HCT116 (cell line): ENCODE measurements at places on chromosomes 5 and 9. TPM values are rescaled to one million over a fixed set of nuclear protein-coding genes. Genes with fewer than 3 reads are reported as not detected.

- peaks cover 62% of the 10 kb centered on the region for H3K4me1 ChIP-seq
- H3K4me3 ChIP-seq = no peak overlapping the region
- H3K27me3 ChIP-seq = no peaks in the 10 kb centered on the region
- peak overlapping the region; percentile 85; the same call in 1 of the 2 replicates for H3K27ac ChIP-seq
- no peaks in the 10 kb centered on the region for H3K36me3 ChIP-seq
- DNase-seq = no peak
These were observed 53.0 kb downstream of the SLC1A3 start for GRCh38 chr5:36659411-36659810.

DDX4 gene
- total RNA-seq = not detected

CATSPER3 gene
- total RNA-seq = 1.7 TPM

DNA sequence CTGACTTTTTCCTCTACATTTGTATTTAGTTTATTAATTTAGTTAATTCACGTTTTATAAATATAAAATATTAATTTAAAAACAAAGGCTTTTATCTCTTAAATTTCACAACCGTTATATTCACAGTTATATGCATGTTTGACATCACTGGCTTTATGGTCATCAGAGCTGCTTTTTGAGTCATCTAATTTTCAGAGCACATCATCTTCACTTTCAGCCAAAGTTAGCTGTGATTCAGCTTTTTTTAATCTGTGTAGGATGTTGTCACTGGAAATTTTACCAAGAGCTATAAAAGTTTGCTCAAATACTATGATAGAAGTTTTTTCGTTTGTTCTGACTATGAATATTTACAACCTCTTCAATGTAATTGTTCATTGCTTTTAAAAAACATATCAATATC, 12.4 kb downstream of the CDC37L1 start:
- DNase-seq = no peak
- no peak overlapping the region for H3K27ac ChIP-seq
- H3K36me3 ChIP-seq = peaks cover 3% of the 10 kb centered on the region; the same call in 1 of the 2 replicates

DNA sequence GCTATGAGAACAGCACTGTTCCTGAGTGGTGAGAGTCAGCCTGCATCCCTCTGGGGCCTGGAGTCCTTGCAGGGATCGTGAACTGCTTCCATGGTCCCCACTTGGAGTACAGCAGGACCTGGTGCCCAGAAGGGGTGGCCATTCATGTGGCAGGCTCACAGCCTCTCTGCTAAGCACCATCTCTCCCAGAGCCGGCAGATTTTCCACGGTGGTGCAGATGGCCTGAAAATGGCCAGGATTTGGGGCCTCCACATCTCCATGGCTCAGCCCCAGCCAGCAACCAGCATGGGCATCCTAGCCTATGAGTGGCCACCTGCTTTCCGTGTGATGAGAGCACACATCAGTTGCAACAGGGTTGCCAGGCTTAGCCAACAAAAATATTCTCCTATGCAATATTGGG, 33.9 kb upstream of the SEMA4D start:
- no peak for DNase-seq
- no peak overlapping the region for H3K4me3 ChIP-seq
- H3K36me3 ChIP-seq = no peaks in the 10 kb centered on the region

DNA sequence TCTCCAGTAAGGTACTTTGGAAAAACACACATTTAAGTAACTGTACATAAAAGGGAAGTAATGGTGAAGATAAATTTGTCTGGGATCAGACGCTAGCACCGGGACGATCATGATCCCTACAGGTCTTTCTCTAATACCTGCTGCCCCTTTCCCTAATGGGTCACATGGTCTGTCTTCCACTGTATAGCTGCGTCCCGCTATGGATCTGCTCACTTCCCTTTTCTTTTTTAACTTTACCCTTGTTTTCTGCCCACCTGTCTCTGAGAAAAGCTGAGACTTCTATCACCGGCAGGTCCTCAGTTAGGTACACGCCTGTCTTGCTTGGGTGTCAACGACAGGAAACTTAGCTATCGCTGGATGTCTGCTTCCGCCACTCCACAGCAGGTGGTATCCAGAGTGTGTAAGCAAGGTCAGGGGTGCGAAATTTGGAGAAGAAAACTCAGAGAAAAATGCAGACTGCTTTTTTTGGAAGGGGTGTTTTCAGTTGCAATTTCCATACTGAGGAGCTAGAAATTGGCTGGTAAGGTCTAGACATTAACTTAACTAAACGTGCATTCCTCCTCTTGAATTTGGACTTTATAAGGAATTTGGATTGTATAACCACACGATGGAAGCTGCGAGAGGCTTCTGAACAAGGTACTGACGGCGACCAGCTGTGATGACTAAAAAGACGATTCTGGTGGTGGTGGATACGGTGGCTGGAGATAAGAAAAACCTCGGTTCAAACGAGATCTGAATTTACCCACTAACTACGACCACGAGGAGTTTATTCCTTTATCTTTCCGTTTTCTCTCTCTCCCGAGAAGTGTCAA, 1.1 kb upstream of the ICE1 start:
- H3K27me3 ChIP-seq = no peaks in the 10 kb centered on the region
- H3K4me3 ChIP-seq = peak overlapping the region; percentile 91
- peaks cover 19% of the 10 kb centered on the region; the same call in 1 of the 2 replicates for H3K4me1 ChIP-seq
- H3K27ac ChIP-seq = peak overlapping the region; percentile 84
- no peaks in the 10 kb centered on the region for H3K36me3 ChIP-seq

CD14 gene
- 0.42 TPM for total RNA-seq

- H3K27me3 ChIP-seq = no peaks in the 10 kb centered on the region
- no peak for DNase-seq
- H3K36me3 ChIP-seq = no peaks in the 10 kb centered on the region
- peak overlapping the region; percentile 56 for H3K27ac ChIP-seq
These were observed 45.0 kb upstream of the PRSS3 start for GRCh38 chr9:33750307-33750838.

DMGDH gene
- 2.3 TPM for total RNA-seq

INSL6 gene
- not detected for total RNA-seq

- no peak overlapping the region for H3K4me3 ChIP-seq
- H3K27me3 ChIP-seq = 0 out of 2 replicates have a peak, but pooled peaks cover 4% of the 10 kb centered on the region
- no peaks in the 10 kb centered on the region for H3K4me1 ChIP-seq
- H3K36me3 ChIP-seq = no peaks in the 10 kb centered on the region
- no peak for DNase-seq
- H3K27ac ChIP-seq = no peak overlapping the region
These were observed 102.4 kb downstream of the DAPK1 start for GRCh38 chr9:87599901-87600610.

- DNase-seq = no peak
- no peak overlapping the region for H3K4me3 ChIP-seq
These were observed 500.7 kb downstream of the TLE4 start for GRCh38 chr9:80072451-80072850.

GRCh38 chr9:98787766-98788335, 8.5 kb downstream of the ANKS6 start:
- no peaks in the 10 kb centered on the region for H3K27me3 ChIP-seq
- peaks cover 53% of the 10 kb centered on the region for H3K36me3 ChIP-seq
- no peak overlapping the region for H3K27ac ChIP-seq
- H3K4me3 ChIP-seq = no peak overlapping the region
- H3K4me1 ChIP-seq = peaks cover 50% of the 10 kb centered on the region

DNA sequence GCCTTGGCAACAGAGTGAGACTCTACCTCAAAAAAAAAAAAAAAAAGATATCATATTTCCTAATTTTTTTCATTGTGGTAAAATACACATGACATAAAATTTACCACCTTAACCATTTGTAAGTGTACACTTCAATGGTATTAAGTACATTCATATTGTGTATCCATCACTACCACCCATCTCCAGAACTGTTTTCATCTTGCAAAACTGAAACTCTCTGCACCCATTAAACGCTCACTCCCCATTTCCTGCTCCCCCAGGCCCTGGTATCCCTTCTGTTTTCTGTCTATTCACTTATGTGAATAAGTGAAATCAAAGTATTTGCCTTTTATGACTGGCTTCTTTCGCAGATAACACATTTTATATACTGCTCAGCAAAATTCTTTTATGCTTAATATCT, 12.8 kb downstream of the LRRC8A start:
- H3K27me3 ChIP-seq = no peaks in the 10 kb centered on the region
- H3K36me3 ChIP-seq = 0 out of 2 replicates have a peak, but pooled peaks cover 2% of the 10 kb centered on the region
- peaks cover 24% of the 10 kb centered on the region for H3K4me1 ChIP-seq
- no peak overlapping the region for H3K4me3 ChIP-seq
- no peak for DNase-seq

GRCh38 chr9:120562861-120563443, 17.0 kb downstream of the CDK5RAP2 start:
- no peak overlapping the region for H3K27ac ChIP-seq
- H3K36me3 ChIP-seq = peaks cover 12% of the 10 kb centered on the region; the same call in 1 of the 2 replicates
- no peak overlapping the region for H3K4me3 ChIP-seq

ZDHHC11B gene
- total RNA-seq = 3.8 TPM

REEP2 gene
- 4.9 TPM for total RNA-seq

DNA sequence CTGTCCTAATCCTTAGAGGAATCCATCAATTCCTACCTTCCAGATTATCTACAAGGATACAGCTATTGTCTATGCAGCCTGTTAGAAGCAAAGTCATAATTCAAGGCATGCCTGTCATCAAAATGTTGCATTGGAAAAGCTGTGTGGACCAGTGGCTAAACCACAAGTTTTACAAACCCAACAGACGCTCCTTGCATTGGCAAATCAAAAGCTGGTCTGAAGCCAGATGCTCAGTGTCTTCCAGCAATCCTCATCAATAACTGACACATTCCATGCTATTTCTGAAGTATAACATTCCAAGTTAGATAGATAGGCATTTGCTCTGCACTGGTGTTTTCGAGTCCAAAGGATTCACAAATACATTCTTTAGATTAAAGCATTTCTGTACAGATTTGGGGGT, 213.6 kb downstream of the EBF1 start:
- no peaks in the 10 kb centered on the region for H3K4me1 ChIP-seq
- no peak overlapping the region for H3K27ac ChIP-seq
- no peaks in the 10 kb centered on the region for H3K36me3 ChIP-seq
- no peak for DNase-seq
- H3K4me3 ChIP-seq = no peak overlapping the region

ANKRD55 gene
- not detected for total RNA-seq

TNFSF8 gene
- total RNA-seq = not detected

- H3K27ac ChIP-seq = no peak overlapping the region
- DNase-seq = no peak
- H3K4me1 ChIP-seq = no peaks in the 10 kb centered on the region
- H3K4me3 ChIP-seq = no peak overlapping the region
These were observed 13.0 kb downstream of the CCNH start for GRCh38 chr5:87399720-87400119.

DNA sequence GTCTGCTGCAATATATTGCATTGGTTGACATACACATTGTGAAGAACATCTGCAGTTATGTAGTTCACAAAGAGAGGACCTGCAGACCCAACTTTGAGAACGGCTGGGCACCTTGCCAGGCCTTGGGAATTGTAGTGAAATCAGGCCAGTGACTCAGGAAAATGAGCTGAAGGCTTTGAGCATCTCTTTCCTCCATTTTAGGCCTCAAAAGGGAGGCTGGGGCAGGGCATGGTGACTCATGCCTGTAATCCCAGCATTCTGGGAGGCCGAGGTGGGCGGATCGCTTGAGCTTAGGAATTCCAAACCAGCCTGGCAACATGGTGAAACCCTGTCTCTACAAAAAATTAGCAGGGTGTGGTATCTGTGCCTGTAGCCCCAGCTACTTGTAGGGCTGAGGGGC, 1.4 kb upstream of the IPPK start:
- H3K36me3 ChIP-seq = 0 out of 2 replicates have a peak, but pooled peaks cover 4% of the 10 kb centered on the region
- H3K27me3 ChIP-seq = no peaks in the 10 kb centered on the region

GRCh38 chr9:27352457-27353165, 55.7 kb upstream of the EQTN start:
- no peak overlapping the region for H3K4me3 ChIP-seq
- H3K36me3 ChIP-seq = no peaks in the 10 kb centered on the region
- H3K4me1 ChIP-seq = no peaks in the 10 kb centered on the region
- DNase-seq = no peak
- no peaks in the 10 kb centered on the region for H3K27me3 ChIP-seq

DNA sequence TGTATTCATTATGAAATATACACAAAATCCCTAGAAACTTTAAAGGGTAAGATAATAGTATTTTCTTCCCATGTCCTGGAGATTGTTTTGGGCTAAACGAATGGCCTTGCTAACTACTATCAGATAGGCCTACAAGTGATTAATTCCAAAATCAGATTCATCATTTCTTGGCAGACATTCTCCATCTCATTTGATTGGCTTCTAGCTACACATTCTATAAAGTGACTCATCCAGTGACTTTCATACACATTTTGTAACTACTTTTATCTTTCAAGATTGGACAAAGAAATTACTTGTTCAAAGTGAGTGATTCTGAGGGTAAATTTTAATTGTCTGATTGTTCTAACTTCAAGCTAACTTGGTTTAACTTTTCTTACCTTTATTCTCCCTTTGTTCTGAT, 93.3 kb downstream of the RAPGEF6 start:
- peaks cover 4% of the 10 kb centered on the region; the same call in 1 of the 2 replicates for H3K36me3 ChIP-seq
- H3K4me1 ChIP-seq = no peaks in the 10 kb centered on the region; the same call in 1 of the 2 replicates
- H3K4me3 ChIP-seq = no peak overlapping the region
- DNase-seq = no peak
- H3K27me3 ChIP-seq = no peaks in the 10 kb centered on the region
- H3K27ac ChIP-seq = no peak overlapping the region

ITGA2 gene
- total RNA-seq = 36.6 TPM

DNA sequence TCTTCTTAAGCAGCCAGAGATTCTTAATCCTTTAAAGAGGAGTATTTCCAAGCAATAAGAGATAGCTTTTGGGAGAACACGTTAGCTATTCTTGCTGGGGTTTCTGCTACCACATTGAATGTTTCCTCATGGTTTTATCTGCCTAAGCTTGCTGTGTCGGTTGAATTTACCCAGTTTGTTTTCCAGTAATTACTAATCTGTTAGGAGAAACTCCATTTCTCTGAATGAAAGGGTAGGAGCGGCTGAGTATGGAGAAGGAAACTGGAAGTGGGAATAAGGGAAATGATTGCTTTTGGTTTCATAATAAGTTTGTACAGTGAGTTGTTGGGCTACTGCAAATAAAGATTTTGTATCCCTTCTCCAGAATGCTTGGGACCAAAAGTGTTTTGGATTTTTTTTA, 1.2 kb downstream of the JAK2 start:
- H3K27me3 ChIP-seq = no peaks in the 10 kb centered on the region
- no peak for DNase-seq
- no peak overlapping the region for H3K27ac ChIP-seq
- H3K4me3 ChIP-seq = peak overlapping the region; percentile 68
- H3K4me1 ChIP-seq = peaks cover 9% of the 10 kb centered on the region
- H3K36me3 ChIP-seq = no peaks in the 10 kb centered on the region

ST8SIA4 gene
- total RNA-seq = not detected

- no peak overlapping the region for H3K4me3 ChIP-seq
- H3K36me3 ChIP-seq = 0 out of 2 replicates have a peak, but pooled peaks cover 2% of the 10 kb centered on the region
- H3K4me1 ChIP-seq = no peaks in the 10 kb centered on the region
These were observed 41.6 kb downstream of the KIAA1191 start for GRCh38 chr5:176319827-176320554.

- no peaks in the 10 kb centered on the region for H3K36me3 ChIP-seq
- DNase-seq = no peak
- H3K4me3 ChIP-seq = no peak overlapping the region
These were observed 95.9 kb upstream of the SLC25A48 start for GRCh38 chr5:135738564-135738875.
